ENCODE measurements at places on chromosomes 1 and 21.

- DNase-seq: no peak
These were observed 138.8 kb upstream of the RUNX3 start for GRCh38 chr1:25068829-25069228.

DNA sequence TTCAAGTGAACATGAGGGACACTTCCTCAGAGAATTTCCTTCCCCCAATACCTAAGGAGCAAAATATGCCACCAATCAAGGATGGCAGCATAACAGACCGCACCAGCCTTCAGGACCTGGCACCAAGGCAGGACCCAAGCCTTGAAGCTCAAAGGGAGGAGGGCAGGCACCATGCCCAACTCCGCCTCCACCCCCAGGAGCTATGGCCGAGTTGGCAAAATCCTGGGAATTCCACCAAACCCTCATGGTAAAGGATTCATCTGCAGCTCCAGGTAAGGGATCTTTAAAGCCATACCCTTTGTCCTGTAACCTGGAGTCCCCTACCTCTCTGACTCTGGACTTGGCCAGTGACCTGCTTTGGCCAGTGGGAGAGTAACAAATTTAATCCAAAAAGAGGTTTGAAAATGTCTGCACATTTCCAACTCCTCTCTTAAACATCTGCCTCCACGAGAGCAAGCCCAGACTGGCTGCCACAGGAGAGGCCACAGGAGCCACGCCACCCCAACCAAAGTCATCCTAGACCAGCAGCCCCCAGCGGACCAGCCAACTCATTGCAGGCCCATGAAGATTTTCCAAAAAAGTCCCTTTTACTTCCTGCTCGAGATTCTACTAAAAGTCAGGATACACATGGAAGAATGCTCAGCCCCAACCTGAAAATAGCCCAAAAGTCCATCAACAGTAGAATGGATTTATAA, 41.9 kb downstream of the NPHP4 start:
- no peak for DNase-seq

- peak; percentile 51 for DNase-seq
These were observed 17.8 kb downstream of the CASZ1 start for GRCh38 chr1:10778640-10779039.

- peak; percentile 42 for DNase-seq
These were observed 440.5 kb downstream of the SMYD3 start for GRCh38 chr1:246066573-246066972.

GRCh38 chr21:25670726-25671125, 31.7 kb downstream of the JAM2 start:
- no peak for DNase-seq

DNA sequence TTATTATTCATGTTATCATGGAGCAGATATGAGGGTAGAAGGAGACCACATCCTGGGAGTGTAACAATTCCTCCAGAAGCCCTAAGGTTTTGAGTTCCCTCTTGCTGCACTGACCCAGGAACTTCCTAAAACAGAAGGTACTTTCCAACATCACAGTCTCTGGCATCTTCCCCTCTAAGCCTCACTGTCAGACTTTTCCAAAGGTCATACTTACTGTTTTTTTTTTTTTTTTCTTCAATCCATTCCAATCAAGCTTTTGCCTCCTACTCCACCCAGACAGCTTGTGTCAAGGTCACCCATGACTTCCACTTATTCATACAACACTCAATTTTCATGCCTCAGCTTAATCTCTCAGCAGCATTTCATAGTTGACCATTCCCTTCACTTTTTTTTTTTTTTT, 18.4 kb upstream of the UQCRHL start:
- DNase-seq: no peak

DNA sequence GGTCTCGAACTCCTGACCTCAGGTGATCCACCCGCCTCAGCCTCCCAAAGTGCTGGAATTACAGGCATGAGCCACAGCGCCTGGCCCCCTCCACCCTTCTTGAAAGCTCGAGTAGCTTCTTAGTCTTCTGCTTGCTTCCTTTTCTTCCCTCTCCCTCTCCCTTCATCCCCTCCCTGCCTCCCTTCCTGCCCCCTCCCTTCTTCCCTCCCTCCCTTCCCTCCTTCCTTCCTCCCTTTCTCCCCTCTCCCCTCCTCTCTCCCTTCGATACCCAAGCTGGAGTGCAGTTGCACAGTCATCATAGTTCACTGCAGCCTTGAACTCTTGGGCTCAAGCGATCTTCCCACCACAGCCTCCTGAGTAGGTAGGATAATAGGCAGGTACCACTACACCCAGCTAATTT, 11.8 kb downstream of the KHDRBS1 start:
- DNase-seq: no peak

DNA sequence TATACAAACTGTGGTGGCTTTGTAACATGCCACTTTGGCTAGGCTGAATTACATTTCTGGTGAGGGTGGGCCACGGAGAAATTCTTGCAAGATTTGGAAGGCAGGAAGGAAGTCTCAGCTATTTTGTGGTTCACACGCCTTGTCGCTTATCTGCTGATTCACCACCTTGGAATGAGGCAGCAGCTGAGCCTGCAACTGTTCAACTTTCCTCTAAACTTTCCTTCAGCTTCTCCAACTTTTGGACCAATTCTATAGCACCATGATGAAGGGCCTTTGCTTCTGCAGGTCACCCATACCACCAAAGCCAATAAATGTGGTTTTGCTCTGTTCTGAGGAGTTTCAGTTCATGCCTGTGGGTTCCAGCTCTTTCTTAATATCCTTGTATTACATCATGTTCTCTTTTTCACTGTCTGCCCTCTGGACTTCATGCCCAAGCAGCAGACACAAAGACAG, 337.6 kb upstream of the SNX7 start:
- no peak for DNase-seq

GRCh38 chr1:206579747-206580437, 32.4 kb downstream of the EIF2D start:
- no peak for DNase-seq
